ENCODE measurements at places on chromosomes 2 and 18.

- no peak for DNase-seq
These were observed 12.9 kb downstream of the LAMA1 start for GRCh38 chr18:7104649-7105048.

- no peak for DNase-seq
These were observed 22.5 kb downstream of the CAVIN2 start for GRCh38 chr2:191824398-191824797.

DNA sequence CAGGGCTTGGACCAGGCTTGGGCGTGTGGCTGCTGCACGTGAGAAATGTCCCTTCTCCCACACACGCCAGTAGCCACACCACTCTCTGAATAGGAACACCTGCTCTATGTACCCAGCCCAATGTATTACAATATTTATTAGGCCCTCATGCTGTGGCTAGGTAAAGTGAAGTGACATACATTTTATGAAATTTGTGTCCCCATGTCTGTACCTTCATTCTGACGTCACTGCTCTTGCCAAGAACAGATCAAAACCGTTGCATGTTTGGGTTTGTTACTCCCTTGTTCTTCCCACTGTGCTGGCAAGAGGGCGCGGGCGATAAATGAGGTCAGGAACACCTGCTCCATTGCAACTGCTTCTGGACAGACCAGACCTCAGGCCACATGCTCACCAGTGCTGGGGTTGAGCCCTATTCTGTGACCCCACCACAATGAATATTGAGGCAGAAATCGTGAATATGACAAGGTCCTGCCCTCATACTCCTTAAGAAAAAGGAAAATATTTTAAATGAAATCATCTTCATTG lies 436.4 kb upstream of the SALL3 start:
- DNase-seq: no peak

DNA sequence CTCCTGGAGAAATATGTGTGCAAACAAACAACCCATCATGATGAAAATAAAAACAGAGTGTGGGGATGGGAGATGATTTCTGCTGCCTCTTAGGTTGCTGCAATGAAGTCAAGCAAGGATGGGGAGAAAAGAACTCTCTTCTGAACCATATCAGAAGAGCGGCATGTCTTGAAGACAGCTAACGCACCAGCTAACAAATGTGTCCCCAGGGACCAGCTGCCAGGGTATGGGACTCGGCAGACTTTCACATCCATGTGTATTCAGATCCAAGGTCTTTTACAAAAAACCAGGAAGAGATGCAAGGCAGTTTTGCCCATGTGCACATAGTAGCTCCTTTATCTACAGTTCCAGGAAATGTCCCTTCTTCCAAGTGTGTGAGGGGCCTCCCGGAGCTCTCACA lies 125.4 kb downstream of the CLIP4 start:
- no peak for DNase-seq

DNA sequence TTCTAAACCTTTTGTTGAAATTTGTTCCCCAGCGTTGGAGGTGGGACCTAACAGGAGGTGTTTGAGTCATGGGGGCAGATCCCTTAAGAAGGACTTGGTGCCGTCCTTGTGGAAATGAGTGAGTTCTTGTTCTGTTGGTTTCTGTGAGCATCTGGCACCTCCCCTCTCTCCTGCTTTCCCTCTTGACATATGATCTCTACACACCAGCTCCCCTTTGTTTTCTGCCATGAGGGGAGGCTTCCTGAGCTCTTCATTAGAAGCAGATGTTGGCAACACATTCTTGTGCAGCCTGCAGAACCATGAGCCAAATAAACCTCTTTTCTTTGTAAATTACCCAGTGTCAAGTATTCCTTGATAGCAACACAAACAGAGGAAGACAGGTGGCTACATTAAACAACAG lies 23.8 kb downstream of the NABP1 start:
- no peak for DNase-seq

GRCh38 chr2:128412181-128412871 lies 93.7 kb upstream of the HS6ST1 start:
- DNase-seq: no peak

- no peak for DNase-seq
These were observed 176.1 kb downstream of the CAPN13 start for GRCh38 chr2:30631051-30631671.

GRCh38 chr2:68861330-68861729 lies 9.9 kb downstream of the BMP10 start:
- DNase-seq: no peak

DNA sequence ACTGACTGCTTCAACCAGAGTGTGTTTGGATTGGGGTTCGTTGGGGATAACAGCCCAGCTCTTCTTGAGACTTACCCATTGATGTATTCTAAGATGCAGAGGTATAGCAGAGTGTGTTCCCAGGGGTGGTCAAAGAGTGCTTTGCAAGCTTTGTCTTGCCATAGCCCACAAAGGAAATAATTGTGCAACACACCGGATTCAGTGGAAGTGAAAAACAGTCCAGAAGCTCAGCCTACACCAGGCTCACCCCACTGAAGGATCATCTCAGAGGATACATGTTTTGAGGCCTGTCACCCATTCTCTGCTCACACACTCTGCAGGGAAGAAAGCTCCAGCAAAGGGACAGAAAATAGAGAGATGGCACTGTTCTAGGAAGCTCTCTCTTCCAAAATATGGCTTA lies 9.6 kb downstream of the CACNB4 start:
- no peak for DNase-seq

DNA sequence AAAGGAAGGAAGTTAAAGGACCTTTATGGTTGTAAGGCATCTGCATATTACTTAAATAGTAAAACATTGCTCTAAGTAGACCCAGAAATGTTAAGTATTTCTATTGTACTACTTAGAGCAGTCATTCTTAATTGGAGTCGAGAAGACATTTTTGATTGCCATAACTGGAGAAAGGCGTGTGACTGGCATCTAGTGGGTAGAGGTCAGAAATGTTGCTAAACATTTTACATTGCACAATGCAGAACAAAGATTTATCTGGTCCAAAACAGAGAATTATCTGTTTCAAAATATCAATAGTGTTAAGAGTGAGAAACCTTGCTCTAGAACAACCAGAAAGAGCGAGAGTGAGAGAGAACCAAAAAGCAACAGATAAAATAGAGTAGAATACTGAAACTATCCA lies 23.3 kb upstream of the ROCK1 start:
- no peak for DNase-seq

DNA sequence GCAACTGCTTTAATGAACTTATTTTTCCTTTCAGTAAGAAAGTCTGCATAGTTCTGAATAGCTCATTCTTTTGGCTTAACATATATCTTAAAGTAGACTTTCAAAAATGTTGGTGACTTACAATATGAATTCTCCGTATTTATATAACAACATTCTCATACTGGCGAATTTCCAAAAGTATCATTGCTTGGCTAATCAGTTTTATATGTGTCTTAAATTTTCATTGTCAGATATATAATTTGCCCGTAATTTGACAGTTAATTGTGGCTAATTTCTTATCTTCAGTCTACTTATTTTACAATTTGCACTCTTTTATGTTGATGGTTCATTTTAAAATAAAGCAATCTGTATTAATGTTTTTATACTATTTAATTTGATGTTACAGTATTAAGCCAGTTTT lies 144.9 kb downstream of the ATP9B start:
- DNase-seq: no peak

DNA sequence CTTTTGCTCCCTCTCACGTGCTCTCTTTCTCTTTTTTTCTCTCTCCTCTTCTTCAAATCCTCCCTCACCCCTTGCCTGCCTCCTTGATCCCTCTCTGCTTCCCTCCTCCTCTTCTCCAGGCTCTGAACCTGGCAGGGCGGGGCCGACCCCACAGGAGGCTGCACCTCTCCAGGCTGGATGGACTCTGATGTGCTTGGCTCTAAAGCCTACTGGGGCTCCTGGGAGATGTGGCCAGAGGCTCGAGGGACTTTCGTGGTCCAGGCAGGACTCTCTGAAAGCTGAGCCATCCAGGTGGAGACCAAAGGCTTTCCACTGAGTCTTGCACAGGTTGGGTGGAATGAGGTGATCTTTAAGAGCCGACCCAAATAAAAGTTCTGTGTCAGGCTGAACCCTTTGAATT lies 25.4 kb downstream of the DYSF start:
- DNase-seq: no peak

GRCh38 chr2:200649724-200650123 lies 63.9 kb downstream of the AOX1 start:
- no peak for DNase-seq

GRCh38 chr2:145106293-145106692 lies 586.4 kb upstream of the ZEB2 start:
- no peak for DNase-seq

DNA sequence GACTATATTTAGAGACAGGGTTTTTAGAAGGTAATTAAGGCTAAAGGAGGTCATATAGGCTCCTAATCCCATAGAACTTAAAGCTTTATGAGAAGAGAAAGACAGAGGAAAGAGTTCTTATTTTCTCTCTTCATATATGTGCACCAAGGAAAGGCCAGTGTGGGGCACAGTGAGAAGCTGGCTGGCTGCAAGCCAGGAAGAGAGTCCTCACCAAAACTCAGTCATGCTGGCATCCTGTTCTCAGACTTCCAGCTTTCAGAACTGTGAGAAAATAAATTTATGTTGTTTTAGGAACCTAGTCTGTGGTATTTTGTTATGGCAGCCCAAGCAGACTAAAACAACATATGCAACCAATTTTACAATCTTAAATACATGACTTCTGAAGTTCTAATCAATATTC lies 31.5 kb upstream of the ATIC start:
- no peak for DNase-seq

DNA sequence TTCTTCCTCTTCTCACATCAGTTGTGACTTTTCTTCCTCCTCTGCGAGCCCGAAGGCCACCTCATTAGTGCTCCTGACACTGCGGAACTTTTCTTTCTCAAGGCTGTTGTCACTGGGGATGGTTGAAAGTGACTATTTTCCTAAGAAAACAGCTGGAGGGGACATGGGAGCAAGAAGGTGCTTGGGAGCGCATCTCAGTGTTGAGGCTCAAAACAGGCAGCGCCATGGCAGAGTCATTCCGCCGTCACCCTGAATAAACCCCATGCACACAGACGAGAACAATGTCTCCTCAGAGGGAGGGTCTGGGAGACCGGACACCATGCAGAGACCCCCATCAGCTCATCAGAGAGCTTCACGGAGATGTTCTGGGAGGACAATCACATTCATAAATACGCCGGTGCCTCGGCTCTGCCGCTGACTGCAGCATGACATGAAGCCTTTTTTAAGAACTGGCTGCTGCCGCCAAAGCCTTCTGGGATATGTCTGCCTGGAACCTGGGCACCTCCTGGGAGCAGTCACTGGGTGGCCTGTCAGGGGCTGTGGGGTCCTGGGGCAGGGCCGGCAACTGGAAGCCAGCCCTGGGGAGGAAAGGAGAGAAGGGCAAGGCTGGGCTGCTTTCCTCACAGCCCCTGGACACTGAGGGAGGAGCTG lies 19.2 kb downstream of the ATOH8 start:
- no peak for DNase-seq

- no peak for DNase-seq
These were observed 12.5 kb upstream of the ATOH8 start for GRCh38 chr2:85741211-85741832.

Data from activated CD8-positive, alpha-beta memory T cell treated with anti-CD3 and anti-CD28 coated beads for 4 hours (primary cell).